KBM-7 (cell line): ENCODE measurements at places on chromosomes 13 and 19.

DNA sequence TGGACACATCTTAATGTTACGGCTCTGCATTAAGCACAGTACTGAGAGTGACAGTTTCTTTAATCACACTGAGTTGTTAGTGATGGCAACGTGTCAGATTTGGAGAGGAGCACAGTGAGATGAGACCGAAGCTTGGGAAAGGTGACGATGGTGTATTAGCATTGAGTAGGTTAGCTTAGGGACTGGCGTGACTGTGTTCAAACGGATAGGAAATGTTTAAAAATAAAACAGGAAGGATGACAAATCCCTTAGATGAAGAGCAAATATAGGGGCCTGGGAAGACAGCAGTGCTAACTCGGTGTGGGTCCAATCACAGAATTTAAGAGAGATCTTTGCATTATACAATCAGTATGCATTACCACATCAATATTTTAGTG is 384.3 kb downstream of the HS6ST3 start:
- DNase-seq = no peak

DNA sequence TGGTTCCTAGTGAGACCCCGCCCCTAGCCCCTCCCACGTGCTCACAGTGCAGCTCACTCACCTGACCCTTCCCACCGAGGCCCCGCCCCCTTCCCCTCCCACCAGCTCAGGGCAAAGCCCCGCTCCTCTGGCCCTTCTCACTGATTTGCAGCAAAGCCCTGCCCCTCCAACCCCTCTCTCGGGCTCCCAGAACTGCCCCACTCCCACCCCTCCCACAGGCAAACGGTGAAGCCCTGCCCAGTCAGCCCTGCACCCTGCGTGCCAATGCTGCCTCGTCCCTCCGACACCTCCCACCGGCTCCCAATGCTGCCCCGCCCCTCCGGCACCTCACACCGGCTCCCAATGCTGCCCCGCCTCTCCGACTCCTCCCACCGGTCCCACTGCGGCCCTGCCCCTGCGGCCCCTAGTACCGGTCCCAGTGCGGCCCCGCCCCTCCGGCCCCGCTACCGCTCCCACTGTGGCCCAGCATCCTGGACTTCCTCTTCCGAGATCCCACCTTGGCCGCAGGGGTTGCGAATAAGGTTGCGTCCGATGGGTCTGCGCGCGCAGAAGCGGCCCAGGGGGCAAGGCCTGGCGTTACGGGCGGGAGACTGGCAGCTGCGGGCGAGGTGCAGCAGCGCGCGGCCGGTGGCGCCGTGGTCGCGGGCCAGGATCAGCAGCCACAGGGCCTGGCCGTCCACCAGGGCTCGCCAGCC is 834 bp downstream of the FBXO27 start:
- peak; percentile 81 for DNase-seq

- peak; percentile 62 for DNase-seq
Measured at GRCh38 chr13:19862481-19863313, 752 bp downstream of the ZMYM5 start.

- no peak for DNase-seq
Measured at GRCh38 chr19:954672-955494, 29.0 kb downstream of the ARID3A start.

- DNase-seq = no peak
Measured at GRCh38 chr13:100517135-100517534, 71.5 kb downstream of the GGACT start.

DNA sequence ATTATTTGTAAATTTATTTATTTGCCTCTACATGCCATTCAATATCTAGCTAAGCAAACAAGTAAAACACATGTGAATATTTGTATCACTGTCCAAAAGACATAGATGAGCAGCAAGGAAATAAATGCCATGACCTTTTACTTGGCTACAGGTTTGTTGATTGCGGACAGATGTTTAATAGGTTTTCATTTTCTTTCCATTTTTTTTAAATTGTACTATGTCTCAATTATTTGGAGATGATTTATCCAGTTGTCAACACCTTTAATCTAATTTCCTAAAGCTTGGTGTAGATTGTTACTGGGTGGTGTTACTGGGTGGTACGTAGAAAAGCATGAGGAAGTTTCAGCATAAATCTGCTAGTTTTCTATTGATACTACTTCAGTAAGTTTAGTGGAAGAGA is 560.6 kb upstream of the SPRY2 start:
- DNase-seq = no peak

DNA sequence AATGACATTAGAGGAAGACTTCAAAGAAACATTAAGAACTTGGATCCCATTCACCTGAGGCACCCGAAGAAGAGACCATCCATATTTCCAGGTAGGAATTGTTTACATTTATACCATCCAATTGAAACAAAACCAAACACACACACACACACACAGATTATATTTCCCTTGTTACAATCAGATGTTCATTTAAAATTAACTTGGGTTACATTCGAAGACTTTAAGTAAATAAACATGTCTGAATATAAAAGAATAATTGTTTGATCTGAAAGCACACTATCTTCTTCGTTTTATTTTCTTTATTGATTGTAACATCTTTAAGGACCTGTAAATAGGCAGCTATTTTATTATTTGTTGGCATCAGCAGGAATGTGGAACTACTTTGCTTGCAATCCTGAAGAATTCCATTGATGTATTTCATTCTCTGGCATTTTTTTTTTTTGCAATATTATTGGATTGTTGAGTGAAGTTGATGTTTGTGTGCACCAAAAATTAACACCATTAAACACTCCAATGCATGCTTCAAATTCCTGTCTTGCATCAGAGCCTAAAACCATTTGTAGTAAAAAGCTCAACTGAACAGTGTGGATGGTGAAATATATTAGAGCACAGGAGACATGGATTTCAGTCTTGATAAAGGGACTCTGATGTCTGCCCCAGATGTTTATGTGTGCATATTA is 85.3 kb upstream of the FRY start:
- no peak for DNase-seq

- DNase-seq = no peak
Measured at GRCh38 chr13:106286811-106287210, 248.7 kb downstream of the EFNB2 start.

DNA sequence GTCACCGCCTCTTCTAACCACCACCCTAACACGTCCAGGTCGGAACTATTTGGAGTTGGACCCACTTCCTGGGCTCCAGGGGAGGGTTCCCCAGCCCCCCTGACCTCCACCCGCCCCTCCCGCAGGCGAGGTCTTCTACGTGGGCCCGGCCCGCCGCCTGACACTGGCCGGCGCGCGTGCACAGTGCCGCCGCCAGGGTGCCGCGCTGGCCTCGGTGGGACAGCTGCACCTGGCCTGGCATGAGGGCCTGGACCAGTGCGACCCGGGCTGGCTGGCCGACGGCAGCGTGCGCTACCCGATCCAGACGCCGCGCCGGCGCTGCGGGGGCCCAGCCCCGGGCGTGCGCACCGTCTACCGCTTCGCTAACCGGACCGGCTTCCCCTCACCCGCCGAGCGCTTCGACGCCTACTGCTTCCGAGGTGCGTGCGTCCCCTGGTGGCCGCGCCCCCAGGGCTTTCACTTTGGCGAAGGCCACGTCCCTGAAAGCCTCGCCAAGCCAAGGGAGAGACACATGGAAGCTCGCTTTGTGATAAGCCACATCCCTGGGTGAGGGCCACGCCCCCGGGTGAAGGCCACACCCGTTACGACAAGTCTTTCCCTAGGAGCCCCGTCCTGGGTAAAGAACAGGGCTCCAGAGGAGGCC is 13.2 kb downstream of the NCAN start:
- DNase-seq = peak; percentile 85

GRCh38 chr13:37651891-37652290 is 53.3 kb upstream of the POSTN start:
- no peak for DNase-seq

GRCh38 chr13:65631078-65631477 is 1599.1 kb downstream of the PCDH9 start:
- no peak for DNase-seq

GRCh38 chr13:30240608-30241007 is 66.7 kb downstream of the KATNAL1 start:
- no peak for DNase-seq

DNA sequence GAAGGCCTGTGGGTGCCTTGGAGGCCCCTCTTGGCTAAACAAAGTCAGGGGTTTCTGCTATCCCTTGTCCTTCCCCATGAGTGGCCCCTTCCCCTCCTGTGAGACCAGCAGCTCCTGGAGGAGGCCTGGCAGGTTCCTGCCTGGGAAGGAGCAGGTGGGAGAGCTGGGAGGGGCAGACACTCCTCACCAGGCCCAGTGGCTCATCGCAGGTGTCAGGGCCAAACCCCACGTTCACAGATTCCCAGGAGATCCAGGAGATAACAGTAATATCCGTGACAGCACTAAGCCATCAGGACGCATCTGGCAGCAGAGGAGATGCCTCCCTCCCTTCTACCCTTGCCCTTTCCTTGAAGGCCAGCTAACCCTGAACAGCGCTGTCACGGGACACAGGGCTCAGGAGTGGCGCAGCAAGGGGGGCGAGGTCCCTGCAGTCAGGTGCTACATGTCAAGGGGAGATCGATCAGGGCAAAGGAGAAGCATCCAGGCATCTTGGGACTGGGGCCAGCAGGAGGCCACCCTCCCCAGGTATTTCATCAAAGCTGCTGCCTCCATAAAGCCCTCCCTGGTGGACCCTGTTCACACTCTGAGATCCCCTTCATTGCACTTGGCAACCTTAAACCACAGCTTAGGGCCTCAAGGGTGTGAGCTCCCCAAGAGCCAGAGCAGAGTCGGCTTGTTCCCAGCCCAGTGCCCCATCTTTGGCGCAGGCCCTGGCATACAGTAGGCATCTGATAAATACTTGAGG is 4.8 kb downstream of the CEBPA start:
- DNase-seq = no peak

- DNase-seq = no peak
Measured at GRCh38 chr13:32471187-32471922, 43.4 kb upstream of the N4BP2L1 start.

DNA sequence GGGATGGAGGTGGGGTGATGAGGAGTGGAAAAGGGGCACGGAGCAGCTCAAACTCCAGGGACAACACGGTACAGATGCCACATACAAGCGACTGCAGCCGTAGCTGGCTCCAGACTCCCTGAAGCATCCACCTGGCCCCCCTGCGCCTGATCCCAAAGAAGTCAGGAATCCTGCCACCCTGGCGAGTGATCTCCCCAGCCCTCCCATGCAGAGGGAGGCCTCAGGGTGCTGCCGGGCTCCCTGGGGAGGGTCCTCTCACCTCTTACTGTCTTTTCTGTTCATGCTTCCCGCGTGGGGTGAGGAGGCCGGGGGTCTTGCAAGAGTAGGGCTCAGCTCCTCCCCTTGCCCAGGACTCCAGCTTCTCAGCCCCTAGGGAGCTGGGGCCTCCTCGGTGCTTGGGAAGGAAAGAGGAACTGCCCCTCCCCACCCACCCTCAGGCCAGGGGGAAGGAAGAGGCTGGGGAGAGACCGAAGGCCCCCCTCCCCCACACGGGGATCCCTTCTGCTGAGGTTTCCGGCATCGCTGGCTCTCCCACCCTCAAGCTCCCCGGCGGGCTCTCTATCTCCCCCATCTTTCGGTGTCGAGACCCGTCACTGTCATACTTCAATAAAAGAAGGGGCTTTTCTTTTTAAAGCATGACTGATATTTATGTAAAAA is at the start of gene RASGRP4:
TSS of gene RASGRP4 (minus strand) at position 410 of the 657 bp plus-strand sequence. CDS start at position 282, 128 bp downstream.
- peak; percentile 94 for DNase-seq

DNA sequence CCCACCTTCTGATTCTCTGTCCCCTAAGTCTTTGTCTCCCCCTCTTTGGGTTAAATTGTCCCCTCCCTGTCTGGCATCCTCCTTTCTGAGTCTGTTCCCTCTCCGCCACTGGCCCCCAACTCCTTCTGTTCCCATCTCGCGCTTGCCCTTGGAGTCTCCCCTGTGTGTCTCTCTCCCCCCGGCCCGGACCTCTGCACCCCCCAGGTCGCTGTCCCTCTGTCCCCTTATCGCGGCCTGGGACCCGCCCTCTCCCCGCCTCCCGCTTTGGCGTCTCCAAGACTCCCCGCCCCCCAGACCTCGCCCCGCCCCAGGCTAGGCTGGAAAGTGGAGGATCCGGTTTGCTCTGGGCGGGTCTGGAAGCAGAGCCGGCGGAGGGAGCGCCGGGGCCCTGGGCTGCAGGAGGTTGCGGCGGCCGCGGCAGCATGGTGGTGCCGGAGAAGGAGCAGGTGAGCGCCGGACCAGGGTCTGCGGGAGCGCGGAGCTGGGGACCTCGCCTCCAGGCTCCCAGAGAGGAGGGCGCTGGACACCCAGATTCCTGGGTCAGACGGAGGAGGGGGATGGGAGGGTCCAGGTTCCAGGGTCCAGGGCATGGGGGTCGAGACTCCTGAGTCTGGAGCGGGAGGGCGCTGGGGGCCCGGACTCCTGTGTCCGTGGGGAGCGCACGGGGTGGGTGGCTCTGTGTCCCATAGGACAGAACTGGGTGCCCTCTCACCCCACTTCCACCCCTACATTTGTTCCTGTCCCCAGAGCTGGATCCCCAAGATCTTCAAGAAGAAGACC is at the start of gene TRPM4:
TSS of gene TRPM4 (plus strand) at position 348 of the 780 bp plus-strand sequence. CDS start at position 423, 75 bp downstream.
- peak; percentile 71 for DNase-seq
